ENCODE measurements at places on chromosomes 5 and 9.

DNA sequence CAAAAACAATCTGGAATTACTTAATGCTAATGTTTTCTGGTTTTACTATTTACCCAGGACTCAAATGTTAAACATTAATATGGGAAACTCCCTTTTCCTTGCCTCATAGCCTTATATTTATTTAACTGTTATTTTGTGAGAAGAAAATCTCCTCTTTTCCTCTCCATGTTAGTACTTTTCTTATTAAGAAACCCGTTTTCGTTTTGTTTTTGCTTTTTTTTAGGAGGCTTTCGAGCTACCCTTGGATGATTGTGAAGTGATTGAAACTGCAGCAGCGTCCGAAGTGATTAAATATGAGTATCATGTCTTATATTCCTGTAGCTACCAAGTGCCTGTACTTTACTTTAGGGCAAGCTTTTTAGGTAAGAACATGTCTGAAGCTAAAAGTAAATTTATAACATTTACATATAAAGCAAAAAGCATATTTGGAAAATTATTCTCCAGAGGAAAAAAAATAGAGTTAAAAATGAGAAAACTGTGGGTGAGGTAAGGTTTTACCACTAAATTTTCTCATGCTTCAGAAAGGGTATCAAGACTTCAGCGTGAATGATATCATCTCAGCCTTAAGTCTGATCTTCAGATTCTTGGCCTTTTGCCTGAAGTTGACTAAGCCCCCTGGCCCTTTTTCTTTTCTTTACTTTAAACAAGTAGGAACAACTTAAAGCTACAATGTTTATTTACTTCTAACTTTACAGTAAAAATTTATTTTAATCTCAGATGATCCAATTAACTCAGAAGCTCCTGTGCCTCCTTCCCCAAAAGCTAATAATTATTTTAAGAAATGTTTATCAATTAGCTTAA, 113.8 kb downstream of the RPS23 start:
- DNase-seq: no peak

DNA sequence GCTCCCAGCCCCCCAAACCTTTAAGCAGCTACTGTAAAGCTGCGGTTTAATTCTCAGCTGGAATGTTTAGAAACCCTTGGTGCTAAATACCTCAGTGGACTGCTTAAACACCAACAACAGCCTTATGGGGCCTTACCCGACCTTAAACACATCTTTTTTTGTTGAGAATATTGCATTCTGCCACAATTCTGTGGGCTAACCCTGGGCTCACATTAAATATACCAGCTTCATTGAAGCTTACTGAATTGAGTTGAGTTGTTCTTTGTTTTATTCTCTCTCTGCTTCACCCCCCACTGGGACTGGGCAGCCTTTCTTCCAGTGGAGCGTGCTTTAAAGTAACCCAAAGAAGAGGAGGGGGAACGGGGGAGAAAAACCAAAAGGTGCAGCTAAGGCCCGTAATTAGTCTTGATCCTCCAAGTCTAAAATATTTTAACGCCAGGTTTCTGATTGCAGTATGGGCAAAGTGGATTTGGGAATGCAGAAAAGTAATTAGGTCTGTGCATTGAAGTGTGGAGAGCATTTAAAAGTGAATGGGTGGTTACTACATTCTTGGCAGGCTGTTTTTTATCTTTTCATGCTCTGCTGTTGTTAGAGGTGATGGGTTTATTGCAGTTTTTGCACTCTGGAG, 281.2 kb downstream of the NR2F1-AS1 start:
- DNase-seq: no peak

DNA sequence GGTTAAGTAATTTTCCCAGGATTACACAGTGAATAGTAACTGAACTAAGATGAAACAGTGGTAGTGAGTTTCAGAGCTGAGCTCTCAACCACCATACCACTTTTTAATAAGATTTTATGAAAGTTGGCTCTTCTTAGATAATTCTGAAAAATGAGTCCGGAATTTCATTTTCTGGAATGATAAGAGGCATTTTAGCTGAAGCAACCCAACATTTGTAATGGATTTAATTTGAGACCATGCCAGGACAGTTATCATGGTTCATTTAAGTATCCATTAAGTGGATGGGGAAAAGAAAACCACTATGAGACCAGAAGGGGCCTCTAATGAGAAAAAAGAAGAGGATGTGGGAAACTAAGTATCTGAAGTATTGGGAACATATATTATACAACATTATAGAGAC, 464.7 kb upstream of the C9orf72 start:
- no peak for DNase-seq

- DNase-seq: no peak
Measured at GRCh38 chr5:121152411-121152810, 688.3 kb downstream of the PRR16 start.

DNA sequence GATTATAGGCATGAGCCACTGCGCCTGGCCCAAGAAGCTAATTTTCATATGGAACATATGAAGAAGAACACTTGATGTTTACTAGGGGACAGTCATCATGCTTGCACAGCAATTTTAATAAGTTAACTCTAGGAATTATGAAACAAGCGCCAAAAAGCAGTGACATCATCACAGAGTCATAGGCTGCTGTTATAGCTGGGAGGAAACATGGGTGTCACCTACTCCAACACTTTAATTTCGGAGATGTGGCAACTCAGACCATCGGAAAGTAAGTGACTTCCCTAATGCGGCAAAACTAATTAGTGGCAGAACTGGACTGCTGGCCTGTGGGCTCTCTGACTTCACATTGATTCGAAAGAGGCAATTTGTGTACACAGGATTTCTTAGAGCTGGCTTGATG, 38.1 kb upstream of the EQTN start:
- no peak for DNase-seq

DNA sequence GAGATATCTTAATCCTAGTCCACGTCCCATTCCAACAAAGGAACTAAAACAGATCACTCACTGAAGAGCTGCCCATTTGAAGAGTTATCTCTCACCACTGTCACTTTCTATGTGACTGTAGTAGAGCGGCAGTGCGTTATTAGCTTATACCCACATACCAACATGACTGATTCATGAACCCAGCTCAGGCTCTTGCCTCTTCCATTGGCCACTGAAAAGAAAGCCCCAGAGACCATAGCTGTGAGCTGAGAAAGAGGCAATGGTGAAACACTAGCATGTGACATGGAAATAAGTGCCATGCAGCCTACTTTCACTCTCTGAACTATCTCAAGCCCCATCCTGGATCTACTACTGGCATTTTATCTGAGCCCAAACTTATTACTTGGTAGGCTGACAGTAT, 151.7 kb upstream of the MOCS2 start:
- DNase-seq: no peak

DNA sequence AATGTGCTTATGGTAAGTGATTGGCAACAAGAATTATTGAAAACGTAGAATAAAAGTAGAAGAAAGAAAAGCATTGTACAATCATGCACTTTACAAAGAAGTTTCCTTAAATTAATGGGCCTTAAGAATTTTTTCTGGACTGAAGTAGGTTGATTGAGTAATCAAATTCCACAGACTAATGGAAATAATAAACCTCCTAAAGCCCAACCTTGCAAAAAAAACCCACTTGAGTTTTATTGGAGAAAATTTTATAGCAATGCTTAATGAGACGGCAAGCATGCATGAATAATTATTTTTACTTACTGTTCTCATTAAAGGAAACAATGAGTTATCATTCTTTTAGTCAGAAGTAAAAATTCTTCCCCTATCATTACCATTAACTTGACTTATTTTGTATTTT, 676.1 kb upstream of the C9orf72 start:
- no peak for DNase-seq

DNA sequence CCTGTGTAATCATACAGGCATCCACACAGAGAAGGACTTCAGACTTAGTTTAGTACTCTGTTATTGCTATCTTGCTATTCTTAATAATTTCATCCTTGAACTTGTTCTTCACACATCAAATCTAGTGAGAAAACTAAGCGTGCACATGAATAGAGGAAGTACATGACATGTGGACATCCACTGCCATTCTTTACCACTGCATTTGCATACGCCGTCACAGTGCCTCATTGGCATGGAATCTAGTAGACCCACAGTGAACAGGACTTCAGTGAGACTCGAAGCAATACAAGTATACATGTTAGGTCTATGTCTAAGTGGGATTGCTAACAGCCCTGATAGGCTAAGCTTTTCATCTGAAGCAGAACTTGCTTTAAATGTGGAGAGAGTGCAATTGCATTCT, 592.1 kb downstream of the TLE4 start:
- DNase-seq: peak; percentile 6

Measured in hematopoietic multipotent progenitor cell treated with erythropoietin and hydrocortisone succinate and interleukin-3 and kit ligand, for 4 days (in vitro differentiated cells).